ENCODE measurements at places on chromosomes 1 and 21. TPM values are rescaled to one million over a fixed set of nuclear protein-coding genes. Genes with fewer than 3 reads are reported as not detected.

Gene MFN2
- total RNA-seq = 52.1 TPM

Gene PRAMEF4
- total RNA-seq = not detected

Gene SPATA1
- total RNA-seq = 2.8 TPM

Gene RHBG
- not detected for total RNA-seq

Gene OR10J1
- total RNA-seq = not detected

Gene CHAF1B
- total RNA-seq = 4.1 TPM

Gene UMODL1
- under 0.01 TPM for total RNA-seq

Gene S100A1
- 1.7 TPM for total RNA-seq

Gene CTSS
- 12.0 TPM for total RNA-seq

Gene SLAMF1
- not detected for total RNA-seq
